Progenitor cell of endocrine pancreas (in vitro differentiated cells): ENCODE measurements at places on chromosomes 6 and 20.

GRCh38 chr6:71289039-71289801, 609 bp downstream of the OGFRL1 start:
- H3K36me3 ChIP-seq, result peaks cover 6% of the 10 kb centered on the region
- peak overlapping the region; percentile 92 for H3K27ac ChIP-seq
- peak; percentile 50 for DNase-seq

DNA sequence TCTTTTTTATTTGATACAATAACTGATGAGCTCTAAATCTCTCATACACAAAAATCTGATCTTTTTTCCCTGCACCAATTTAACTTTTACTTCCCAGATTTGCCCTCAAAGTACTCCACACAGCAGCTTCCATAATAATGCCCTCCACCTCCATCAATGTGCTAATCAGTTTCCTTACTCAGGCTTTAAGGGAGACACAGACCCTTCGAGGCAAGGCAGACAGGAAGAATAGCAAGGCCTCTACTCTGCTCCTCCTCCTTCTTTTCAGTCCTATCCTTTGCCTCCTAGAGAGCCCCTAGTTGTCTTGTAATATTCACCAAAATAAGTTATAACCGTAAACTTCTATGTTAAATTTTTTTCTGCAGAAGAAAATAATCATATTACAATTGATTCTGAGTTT, 444.9 kb upstream of the RNF217 start:
- H3K36me3 ChIP-seq, result no peaks in the 10 kb centered on the region
- peaks cover 2% of the 10 kb centered on the region for H3K4me1 ChIP-seq
- DNase-seq, result no peak
- no peak overlapping the region for H3K4me3 ChIP-seq
- no peak overlapping the region for H3K27ac ChIP-seq
- H3K27me3 ChIP-seq, result no peaks in the 10 kb centered on the region

GRCh38 chr6:90098001-90098531, 198.6 kb downstream of the BACH2 start:
- no peaks in the 10 kb centered on the region for H3K36me3 ChIP-seq
- H3K27me3 ChIP-seq, result no peaks in the 10 kb centered on the region
- H3K27ac ChIP-seq, result no peak overlapping the region
- no peak overlapping the region for H3K4me3 ChIP-seq

DNA sequence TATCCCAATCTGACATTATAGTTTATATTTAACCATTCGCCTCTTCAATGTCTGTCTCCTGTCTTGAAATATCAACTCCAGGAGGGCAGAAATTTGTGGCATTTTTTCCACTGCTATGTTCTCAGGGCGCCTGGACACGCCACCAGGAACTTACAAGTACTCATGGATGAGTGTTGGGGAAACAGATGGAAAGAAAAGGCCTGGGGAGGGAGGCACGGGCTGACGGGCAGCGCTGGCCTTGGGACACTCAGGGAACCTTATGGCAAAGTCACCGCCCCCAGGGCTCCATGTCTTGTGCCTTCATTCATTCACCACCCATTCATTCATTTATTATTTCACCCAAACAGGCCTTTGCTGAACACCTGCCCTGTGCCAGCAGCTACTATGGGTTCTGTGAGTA, 222.9 kb downstream of the PREX1 start:
- peaks cover 23% of the 10 kb centered on the region for H3K4me1 ChIP-seq
- H3K4me3 ChIP-seq, result no peak overlapping the region
- no peak overlapping the region for H3K27ac ChIP-seq
- no peaks in the 10 kb centered on the region for H3K36me3 ChIP-seq

DNA sequence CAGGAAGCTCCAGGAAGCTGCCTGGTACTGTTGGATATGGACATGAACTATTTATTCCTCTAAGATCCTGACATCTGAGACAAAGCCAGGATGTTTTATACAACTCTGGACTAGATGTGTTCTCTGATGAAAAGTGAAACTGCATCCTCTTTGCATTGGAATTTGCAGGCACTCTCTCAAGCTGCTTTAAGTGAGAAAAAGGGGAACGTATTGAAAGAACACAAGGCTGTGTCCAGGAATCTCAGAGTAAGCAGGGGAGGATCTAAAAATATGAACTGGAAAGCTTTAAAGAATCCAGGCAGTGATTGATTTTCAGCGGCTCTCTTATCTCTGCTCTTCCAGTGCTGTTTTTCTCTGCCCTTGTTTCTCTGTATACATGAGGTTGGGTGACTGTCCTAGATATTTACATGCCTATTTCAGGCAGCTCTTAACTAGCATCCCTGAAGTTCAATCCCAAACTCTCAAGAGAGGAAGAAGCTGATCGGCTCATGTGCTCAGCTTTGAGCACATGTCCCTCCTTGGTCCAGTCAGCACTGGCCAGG, 193.8 kb downstream of the PLCB4 start:
- no peaks in the 10 kb centered on the region for H3K27me3 ChIP-seq
- H3K4me1 ChIP-seq, result peaks cover 4% of the 10 kb centered on the region
- no peak overlapping the region for H3K4me3 ChIP-seq
- no peak for DNase-seq

GRCh38 chr6:117195728-117196127, 69.6 kb upstream of the VGLL2 start:
- H3K36me3 ChIP-seq, result no peaks in the 10 kb centered on the region
- H3K27me3 ChIP-seq, result no peaks in the 10 kb centered on the region
- no peak overlapping the region for H3K4me3 ChIP-seq

DNA sequence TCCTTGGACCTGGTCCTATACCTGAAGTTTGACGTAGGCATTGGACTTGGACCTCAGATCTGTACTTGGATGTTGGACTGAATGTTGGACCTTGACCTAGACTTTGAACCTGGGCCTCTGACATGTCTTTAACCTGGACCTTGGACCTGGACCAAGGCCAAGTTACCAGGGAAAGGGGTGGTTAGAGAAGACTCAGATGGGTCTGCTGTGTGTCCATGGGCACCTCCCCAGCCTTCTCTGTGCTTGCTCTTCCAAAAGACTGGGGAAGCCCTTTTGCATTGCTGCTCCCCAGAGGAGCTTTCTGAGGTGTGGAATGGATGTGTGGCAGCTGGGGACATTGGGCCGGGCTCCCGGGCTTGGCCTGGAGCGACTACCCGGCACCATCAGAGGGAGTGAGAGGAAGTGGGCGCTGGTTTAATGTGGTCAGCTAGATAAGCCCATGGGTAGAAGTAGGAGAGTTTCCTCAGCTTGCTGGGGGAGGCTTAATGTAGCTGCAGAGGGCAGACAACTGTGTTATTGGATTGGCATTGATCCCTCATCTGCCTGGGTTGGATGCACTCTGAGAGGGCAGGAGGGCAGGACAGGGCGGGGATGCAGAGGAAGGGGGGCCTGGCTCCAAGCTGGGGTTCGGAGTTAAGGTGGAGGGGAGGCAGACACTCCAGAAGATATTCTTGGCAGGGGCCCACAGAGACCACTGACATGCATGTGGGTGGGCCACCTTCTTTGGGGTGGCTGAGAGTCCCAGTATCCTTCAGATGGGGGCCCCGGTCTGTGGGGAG, 4.2 kb downstream of the SCRT2 start:
- peaks cover 62% of the 10 kb centered on the region for H3K27me3 ChIP-seq
- no peak overlapping the region for H3K4me3 ChIP-seq
- no peak for DNase-seq
- no peaks in the 10 kb centered on the region for H3K36me3 ChIP-seq

DNA sequence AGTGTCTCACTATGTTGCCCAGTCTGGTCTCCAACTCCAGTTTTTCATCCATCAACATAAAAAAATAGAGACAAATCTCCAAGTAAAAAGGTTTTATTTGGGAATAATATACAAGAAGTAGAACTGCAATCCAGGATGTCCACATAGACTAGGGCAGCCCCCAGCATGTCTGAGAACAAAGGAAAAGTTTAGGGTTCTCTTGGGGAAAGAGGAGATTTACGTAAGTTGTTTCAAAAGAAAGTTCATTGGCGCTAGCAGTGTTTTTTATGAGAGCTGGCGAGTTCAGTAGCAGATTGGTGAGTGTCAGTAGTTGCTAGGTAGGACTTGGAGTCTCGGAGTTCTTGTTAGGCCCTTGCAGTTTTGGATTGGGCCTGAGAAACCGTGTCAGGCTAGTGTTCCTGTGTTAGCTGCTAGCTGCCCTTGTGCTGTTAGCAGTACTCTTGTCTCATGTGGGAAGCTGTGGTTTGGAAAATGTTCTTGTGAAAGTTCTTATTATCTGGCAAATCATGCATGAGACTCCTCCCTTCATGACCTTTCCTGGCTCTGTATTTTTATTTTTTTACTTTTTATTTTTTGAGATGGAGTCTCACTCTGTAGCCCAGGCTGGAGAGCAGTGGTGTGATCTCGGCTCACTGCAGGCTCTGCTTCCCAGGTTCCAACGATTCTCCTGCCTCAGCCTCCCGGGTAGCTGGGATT, 24.7 kb downstream of the TTLL9 start:
- H3K4me1 ChIP-seq, result peaks cover 6% of the 10 kb centered on the region
- H3K27ac ChIP-seq, result no peak overlapping the region
- no peak overlapping the region for H3K4me3 ChIP-seq
- DNase-seq, result no peak
- H3K27me3 ChIP-seq, result peaks cover 3% of the 10 kb centered on the region

- H3K36me3 ChIP-seq, result no peaks in the 10 kb centered on the region
- peaks cover 10% of the 10 kb centered on the region for H3K4me1 ChIP-seq
- peak overlapping the region; percentile 94 for H3K27ac ChIP-seq
- peak overlapping the region; percentile 86 for H3K4me3 ChIP-seq
Measured at GRCh38 chr20:9068233-9068801, 570 bp upstream of the PLCB4 start.

DNA sequence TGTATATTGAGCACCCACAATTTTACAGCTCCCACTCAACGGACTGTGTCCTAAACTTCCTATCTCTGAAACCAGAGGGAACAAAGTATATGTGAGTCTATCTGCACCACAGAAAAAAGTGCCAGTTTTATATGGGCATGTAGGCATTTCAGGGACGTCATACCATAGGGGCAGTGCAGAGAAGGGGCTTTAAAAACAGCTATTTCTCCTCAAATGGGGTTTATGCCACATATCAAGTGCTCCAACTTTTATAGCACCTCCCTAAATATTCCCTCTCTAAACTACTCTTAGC, 28.9 kb upstream of the ASF1A start:
- H3K27ac ChIP-seq, result no peak overlapping the region
- H3K4me1 ChIP-seq, result no peaks in the 10 kb centered on the region
- no peaks in the 10 kb centered on the region for H3K27me3 ChIP-seq
- no peak overlapping the region for H3K4me3 ChIP-seq
- peaks cover 16% of the 10 kb centered on the region for H3K36me3 ChIP-seq

- H3K27ac ChIP-seq, result no peak overlapping the region
- no peak overlapping the region for H3K4me3 ChIP-seq
- H3K36me3 ChIP-seq, result no peaks in the 10 kb centered on the region
Measured at GRCh38 chr6:44918671-44919296, 409.3 kb upstream of the RUNX2 start.

DNA sequence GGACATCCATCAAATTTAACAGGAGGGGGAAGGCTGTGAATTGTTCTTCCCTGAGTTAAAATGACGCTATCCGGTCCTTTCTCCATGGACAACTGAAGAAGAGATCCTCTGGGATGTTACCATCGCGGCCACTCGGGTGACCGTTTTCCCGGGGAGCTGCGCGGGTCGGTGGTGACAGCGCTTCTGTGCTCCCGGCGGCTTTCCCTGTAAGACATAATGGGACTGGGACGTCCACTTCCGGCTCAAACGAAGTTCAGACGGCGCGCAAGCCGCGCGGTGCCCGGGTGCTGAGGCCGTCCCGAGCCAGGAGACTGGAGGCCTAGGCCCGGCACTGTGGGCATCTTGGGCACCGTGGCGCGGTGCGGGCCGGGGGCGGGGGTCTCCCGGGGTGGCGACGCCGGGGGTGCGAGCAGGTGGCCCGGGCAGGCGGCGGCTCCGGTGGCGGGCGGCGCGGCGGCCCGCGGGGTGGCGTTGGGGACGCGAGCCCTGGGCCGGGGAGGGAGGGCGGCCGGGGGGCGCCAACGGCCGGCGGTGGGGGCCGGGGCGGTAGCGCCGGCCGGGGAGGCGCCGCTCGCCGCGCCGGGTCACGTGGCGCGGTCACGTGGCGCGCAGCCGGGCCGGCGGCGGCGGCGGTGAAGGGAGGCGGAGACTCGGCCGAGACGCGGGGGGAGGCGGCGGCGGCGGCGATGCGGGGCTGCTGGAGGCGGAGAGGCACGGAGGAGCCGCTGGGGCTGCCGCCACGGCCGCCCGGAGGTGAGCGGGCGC, 63.6 kb downstream of the GTF2H5 start:
- DNase-seq, result peak; percentile 73
- peak overlapping the region; percentile 96 for H3K27ac ChIP-seq
- peaks cover 2% of the 10 kb centered on the region for H3K36me3 ChIP-seq

DNA sequence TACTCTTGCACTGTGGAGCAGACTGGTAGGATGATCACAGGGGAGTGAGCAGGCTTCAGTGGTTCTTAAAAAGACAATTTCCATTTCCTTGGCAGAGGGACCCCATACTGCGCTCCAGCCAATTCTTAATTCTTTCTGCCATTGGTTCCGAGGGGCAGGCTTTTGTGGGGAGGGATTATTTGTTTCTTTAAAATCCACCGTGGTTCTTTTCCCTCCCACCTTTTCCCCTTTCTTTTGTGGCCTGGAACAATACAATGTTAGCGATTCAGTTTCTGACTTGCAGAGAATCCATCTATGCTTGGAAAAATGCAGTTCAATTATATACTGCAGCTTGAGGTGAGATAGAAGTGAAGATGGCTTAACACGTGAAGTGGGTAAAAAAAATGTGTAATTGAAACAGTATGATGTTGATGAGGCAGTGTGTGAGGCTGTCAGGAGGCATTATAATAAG, 379.0 kb upstream of the FLRT3 start:
- no peaks in the 10 kb centered on the region for H3K27me3 ChIP-seq
- peaks cover 43% of the 10 kb centered on the region for H3K4me1 ChIP-seq
- H3K4me3 ChIP-seq, result no peak overlapping the region
- DNase-seq, result no peak

DNA sequence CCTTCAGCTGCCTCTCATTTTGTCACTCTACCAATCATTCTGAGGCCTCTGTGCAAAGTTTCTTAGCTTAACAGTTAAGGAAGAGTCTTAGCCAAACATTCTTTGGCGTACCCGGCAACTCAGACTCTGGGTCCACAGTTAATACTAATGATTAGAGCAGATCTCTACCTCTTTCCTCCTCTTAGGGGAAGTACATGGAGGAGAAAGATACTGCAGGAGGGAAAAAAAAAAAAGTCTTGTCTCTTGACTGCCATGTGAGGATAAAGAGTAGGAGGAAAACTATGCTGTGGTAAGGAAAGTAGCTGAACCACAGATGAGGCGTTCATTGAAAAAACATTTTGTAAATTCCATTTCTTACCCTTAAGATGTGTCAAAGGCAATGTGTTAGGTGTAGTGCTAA, 44.0 kb upstream of the MARCKS start:
- H3K27me3 ChIP-seq, result no peaks in the 10 kb centered on the region
- H3K4me3 ChIP-seq, result no peak overlapping the region
- no peaks in the 10 kb centered on the region for H3K36me3 ChIP-seq

- H3K4me1 ChIP-seq, result peaks cover 12% of the 10 kb centered on the region
- peak overlapping the region; percentile 96 for H3K27ac ChIP-seq
- peaks cover 9% of the 10 kb centered on the region for H3K36me3 ChIP-seq
- H3K4me3 ChIP-seq, result peak overlapping the region; percentile 92
Measured at GRCh38 chr6:57316581-57317059, 810 bp upstream of the PRIM2 start.
